ENCODE measurements at places on chromosomes 6 and 20.

DNA sequence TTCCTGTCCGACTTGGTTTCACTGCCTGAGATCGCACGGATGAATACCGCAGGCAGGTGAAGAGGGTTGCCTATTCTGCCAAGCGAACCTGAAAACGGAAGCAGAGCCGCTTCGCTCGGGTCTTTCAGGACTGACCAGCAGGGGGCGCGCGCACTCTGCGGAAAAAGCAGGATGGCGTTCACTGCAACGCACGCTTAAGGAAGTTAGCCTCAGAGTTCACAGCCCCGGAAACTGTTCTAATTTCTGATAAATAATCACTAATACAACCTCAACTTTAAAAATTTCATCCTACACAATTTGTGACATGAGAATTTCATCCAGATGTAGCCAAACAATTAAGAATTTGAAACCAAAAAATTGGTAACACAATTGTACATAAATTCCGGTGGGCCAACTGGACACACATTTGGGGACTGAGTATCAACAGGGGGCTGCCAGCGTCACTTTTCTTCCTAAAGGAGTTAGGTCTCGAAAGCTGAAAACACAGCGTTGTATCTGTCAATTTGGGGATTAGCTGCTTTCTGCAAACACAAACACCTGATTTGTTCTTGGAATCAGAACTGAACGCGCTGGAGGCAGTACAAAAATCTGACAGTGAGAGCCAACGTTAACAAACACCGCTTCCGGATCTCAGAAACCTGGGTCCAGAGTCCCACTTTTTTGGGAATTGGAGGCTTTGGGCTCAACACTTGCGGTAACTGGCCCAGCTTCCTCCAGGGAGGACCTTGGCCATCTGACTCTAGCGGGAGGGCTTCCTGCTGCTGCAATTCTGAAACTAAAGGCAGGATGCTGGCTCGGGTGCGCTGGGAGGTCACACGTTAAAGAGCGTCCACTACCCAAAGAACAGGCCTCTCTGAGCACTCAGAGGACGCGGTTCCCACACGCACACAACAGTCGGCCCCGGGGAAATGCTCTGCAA, 8.8 kb downstream of the PXDC1 start:
- DNase-seq = no peak

GRCh38 chr6:151029970-151030369, 164.5 kb downstream of the MTHFD1L start:
- no peak for DNase-seq

GRCh38 chr6:130655586-130655985, 171.6 kb upstream of the SMLR1 start:
- no peak for DNase-seq

GRCh38 chr6:107657755-107658461, 166.2 kb downstream of the SCML4 start:
- DNase-seq = peak; percentile 64

GRCh38 chr6:142372348-142372747, 70.5 kb downstream of the ADGRG6 start:
- no peak for DNase-seq

DNA sequence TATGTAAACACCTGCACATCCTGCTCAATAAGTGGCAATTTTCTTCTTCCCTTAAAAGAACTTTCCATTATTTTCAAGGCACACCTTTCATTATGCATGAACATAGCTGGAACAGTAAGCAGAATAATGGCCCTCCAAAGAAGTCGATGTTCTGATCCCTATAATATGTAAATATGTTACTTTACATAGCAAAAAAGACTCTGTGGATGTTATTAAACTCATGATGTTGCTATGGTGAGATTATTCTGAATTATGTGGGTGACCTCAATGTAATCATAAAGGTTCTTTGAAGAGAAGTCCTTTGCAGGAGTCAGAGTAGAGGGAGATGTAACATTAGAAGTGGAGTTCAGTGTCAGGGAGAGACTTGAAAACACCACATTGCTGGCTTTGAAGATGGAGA, 299.9 kb upstream of the PLN start:
- no peak for DNase-seq

- DNase-seq = no peak
These were observed 26.1 kb upstream of the FANCE start for GRCh38 chr6:35426074-35426473.

DNA sequence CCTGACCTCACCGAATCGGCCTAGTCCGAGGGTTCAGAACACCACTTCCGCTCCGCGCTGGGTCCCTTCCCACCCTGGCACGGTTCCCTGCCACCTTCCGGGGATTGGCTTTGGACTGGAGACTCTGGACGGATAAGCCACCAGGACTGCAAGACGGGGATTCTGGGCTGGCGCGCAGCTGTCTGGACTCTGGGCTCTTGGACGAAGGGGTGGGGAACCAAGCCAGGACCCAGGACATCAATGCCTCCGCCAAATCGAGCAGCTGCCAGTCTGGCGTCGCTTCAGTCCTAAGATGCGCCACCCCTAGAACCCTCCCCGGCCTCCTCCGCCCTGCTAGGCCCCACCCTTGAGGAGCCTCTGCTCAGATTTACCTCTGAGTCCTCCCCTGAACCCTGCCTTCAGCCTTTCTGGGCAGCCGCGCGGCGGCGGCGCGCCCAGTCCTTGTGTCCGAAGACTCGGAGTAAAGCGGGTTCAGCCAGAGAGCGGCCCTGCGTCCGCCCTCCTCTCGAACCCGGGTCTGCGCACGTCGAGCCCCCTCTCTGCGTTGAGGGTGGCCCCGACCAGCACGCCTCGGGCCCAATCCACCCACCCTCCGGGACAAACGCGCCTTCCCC, 1.2 kb downstream of the KCNK17 start:
- no peak for DNase-seq

DNA sequence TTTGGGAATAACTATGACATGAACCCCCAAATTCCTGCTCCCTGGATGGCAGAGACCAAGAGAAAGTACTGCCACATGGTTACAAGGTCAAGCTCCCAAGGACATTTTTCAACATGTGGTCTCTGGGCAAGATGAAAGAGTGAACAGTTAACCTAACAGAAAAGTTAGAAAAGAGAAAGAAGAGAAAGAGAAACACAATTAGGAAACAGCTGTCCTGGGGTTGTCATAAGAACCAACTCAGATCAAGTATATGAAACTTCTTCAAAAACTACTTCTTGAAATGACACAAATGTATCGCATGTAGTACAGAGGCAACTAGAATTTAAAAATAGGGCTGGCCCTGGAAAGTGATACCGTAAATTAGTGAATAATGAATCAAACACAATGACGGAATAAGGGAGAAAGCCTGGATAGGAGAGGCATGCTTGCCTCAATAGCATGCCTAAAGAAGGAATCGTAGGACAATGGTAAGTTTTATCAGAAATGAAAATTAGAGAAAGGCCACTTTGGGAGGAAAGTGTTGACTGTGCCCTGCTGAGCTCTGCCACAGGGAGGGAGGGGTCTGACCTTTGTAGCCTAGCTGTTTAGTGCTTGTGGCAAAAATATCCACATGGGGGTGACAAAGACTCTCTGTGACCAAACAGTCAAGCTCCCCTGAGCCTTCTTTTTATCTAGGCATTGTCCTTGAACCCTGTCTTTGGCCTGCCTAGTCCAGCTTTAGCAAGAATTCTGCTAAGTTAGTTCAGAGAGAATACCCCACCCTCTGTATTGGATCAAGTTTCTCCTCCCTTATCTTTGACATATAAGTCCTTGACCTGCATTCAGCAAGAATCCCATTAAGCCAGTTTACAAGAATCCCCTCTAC, 4.3 kb upstream of the DCBLD1 start:
- no peak for DNase-seq

DNA sequence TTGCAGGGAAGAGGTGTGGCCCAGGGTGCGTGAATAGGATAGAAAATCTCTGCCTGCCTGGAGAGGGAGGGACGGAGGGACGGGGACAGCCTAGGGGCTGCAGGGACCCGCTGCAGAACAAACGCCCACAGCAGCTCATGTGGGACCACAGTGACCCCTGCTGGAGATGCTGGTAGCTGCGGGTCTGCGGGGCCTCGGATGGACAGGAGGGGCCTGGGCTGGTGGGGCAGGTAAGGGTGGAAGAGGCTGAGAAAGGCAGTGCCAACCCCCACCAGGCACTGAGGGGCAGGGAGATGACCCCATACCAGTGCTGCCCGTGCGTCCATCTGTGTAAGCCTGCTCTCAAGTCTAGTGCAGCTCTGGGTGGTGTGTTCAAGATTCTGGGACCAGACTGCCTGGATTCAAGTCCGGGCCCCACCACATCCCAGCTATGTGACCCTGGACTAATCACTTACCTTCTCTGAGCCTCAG, 39.4 kb downstream of the KIAA1755 start:
- DNase-seq = no peak

DNA sequence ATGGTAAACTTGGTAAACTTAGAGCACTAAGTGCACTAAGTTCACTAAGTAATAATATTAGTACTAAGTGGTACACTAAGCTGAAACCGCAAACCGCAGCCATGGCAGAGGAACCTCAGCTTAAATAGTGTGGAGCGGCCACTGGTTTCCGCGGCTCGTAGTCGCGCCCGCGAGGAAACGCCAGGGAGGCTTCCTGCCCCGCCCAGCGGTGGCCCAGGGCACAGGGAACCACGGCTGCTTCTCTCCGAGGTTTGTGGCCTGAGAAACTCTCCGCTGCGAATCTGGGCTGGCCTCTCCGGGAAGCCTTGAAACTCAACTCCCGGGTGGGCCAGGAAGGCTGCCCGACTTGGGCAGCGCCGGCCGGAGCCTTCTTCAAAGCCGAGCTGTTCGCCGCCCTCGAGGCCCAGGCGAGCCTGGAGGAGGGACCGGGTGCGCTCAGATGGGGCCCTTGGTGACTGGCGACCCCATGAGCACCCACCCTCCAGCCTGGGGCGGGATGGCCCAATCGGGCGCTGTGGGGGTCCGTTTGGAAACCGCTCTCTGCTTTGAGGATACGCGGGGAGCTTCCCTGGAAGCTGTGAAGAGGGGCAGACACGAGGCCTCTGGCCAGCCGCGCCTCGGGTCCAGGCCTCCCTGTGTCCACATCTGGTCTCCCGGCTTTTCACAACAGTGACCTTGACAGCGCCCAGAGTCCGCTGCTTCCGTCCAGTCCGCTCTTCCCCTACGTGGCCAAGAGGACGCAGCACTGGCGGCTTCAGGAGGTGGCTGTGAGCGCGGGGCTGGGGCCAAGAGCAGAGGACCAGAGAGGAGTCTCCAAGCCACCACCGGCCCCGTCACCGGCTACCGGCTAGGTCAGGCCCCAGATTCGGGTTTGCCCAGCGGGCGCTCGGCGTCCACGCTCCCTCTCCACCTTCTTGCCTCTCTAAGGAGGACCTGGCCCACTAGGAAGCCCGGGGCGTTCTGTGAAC, 25.4 kb upstream of the HLA-E start:
- DNase-seq = no peak

- no peak for DNase-seq
These were observed 97.7 kb downstream of the SYCP2 start for GRCh38 chr20:59835448-59836395.

DNA sequence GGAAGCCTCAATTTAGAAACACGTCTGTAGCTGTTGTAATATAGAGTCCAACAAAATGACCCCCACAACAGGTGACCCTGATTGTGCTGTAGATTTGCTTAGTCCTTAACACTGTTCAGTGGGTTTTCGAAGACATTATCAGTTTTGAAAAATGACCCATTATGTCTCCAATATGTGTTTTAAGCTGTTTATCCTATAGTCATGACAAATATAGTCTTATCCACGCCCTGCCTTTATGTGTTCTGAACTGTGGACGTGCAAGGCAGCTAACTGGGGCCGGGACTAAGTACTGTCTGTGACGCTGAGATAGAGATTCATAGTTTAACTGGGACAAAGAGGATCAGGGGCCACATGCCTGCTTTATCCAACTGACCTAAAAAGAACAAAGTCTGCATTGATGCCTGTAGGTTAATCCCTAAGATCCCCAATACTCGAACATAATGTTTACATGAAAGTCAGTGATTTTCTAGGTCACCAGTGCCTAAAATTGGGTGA, 192.4 kb downstream of the CD83 start:
- DNase-seq = no peak

DNA sequence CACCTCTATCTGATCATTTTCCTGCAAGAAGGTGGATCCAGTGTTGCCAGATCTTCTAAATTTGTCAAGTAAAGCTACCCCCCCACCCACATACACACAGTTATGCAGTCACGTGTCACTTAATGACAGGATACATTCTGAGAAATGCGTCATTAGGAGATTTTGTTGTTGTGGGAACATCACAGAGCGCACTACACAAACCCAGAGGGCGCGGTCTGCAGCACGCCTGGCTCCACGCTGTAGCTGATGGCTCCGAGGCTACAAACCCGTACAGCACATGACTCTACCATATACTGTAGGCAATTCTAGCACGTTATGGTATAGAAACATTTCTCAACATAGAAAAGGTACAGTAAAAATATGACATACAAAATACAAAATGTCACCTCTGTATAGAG, 126.9 kb downstream of the SYCP2 start:
- DNase-seq = no peak

- no peak for DNase-seq
These were observed 67.6 kb downstream of the SLC22A2 start for GRCh38 chr6:160190973-160191372.

GRCh38 chr6:133585978-133586377, 302.9 kb upstream of the TCF21 start:
- DNase-seq = no peak

DNA sequence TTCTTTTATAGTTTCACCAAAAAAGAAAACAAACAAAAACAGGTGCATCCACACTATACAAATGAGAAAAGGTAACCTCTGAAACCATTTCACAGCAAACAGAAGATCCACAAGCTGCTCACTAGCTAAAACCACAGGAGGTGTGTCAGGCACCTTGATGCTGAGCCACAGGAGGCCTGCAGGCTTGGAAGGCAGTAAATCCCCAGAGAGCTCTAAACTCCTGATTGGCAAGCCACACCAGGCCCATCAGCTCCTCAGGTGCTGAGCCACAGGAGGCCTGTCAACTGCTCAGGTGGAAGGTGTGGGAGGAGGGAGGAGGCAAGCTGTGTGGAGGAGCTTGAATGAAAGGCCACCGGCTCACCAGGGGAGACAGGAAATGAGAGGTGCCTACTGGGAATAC, 273.0 kb downstream of the PKHD1 start:
- DNase-seq = no peak

DNA sequence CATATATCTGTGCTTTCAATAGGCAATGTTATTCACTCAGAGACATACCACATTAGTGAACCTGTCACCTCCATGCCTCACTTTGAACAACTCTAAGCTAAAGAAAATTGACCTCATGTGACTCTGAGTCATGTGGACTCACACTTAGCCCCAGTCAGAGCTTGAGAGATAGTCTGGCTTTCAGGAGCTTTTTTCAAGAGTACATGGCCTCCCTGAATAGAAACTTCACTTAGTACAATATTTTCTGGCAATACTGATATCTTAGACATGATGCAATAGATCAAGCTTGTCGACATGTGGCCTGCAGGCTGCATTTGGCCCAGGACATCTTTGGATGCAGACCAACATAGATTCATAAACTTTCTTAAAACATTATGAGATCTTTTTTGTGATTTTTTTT, 8.5 kb downstream of the SPTLC3 start:
- no peak for DNase-seq

DNA sequence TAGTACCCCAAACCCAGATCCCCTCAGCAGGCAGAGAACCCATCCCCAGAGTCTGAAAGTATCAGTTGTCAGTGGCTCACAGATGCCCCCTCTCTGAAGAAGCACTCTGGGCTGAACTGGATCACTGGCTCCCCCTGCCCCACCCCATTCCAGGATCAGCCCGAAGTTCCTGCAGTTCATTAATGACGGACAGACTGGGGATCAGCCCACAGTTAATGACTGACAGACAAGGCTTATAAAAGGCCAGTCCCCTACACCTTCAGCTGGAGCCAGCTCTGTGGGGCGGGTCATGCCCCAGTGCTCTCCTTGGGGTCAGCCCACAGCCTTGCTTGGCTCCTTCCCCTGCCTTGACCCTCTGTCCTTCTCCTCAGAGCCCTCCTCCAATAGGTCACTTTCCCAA, 21.7 kb downstream of the KIAA1755 start:
- DNase-seq = no peak

Data from AG04450 (cell line).